ENCODE measurements at places on chromosomes 5 and 9. TPM values are rescaled to one million over a fixed set of nuclear protein-coding genes. Genes with fewer than 3 reads are reported as not detected.

The SMIM33 gene
- not detected for total RNA-seq

The PCDHA12 gene
- total RNA-seq, result 6.8 TPM

The PAEP gene
- not detected for total RNA-seq

The SAXO1 gene
- total RNA-seq, result not detected

The EIF4E1B gene
- total RNA-seq, result not detected

The LAMC3 gene
- total RNA-seq, result not detected

The S100Z gene
- not detected for total RNA-seq

The TMEM8B gene
- total RNA-seq, result 11.4 TPM

The SH3PXD2B gene
- 19.2 TPM for total RNA-seq

The OR1K1 gene
- total RNA-seq, result not detected

The SYNPO gene
- 3.8 TPM for total RNA-seq

The OBP2B gene
- not detected for total RNA-seq

The FREM1 gene
- total RNA-seq, result not detected

The MPDZ gene
- total RNA-seq, result 11.2 TPM

The KCNV2 gene
- not detected for total RNA-seq

The TPPP gene
- 0.94 TPM for total RNA-seq

The DDX46 gene
- total RNA-seq, result 52.7 TPM

The WDR38 gene
- not detected for total RNA-seq

The PAX5 gene
- not detected for total RNA-seq

The RFESD gene
- total RNA-seq, result 2.1 TPM

The SOHLH1 gene
- not detected for total RNA-seq

The UIMC1 gene
- total RNA-seq, result 55.6 TPM

The CBY3 gene
- total RNA-seq, result 0.33 TPM

The FBXL7 gene
- 2.4 TPM for total RNA-seq

The SLC34A3 gene
- total RNA-seq, result not detected

The C6 gene
- total RNA-seq, result not detected

The SLC6A3 gene
- total RNA-seq, result not detected

The C9orf152 gene
- not detected for total RNA-seq

The ADGRD2 gene
- total RNA-seq, result not detected

The ESM1 gene
- total RNA-seq, result not detected

The CER1 gene
- not detected for total RNA-seq

The RBM27 gene
- total RNA-seq, result 25.5 TPM

The TAS2R1 gene
- total RNA-seq, result not detected

The AP3B1 gene
- total RNA-seq, result 53.2 TPM

The C7 gene
- total RNA-seq, result not detected

The SLC22A5 gene
- total RNA-seq, result 11.5 TPM

The TRIM36 gene
- total RNA-seq, result 2.8 TPM

The KYAT1 gene
- total RNA-seq, result 11.5 TPM
